Esophagus squamous epithelium (tissue), 5 donors: ENCODE measurements at places on chromosomes 6 and 20.

GRCh38 chr6:8175046-8175777 lies 72.9 kb upstream of the EEF1E1 start:
- DNase-seq = no peak

DNA sequence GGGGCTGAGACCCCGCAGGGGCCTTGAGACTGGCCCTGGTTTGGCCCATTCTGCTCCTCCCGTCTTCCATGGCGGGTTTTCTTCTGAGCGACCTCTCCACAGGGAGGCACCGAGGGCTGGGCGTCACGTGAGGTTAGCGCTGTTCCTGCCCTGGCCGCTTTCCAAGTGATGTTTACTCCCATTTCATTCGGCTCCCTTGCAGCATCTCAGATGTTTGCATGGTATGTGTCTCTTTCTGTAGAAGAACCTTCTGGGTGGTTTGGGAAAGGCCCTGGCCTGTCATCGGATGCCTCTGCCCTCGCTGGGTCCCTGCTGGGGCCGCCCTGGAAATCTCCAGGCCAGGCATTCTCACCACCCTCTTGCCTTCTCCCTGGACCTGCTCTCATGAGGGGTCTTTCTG lies 17.3 kb downstream of the RAMACL start:
- no peak for DNase-seq

DNA sequence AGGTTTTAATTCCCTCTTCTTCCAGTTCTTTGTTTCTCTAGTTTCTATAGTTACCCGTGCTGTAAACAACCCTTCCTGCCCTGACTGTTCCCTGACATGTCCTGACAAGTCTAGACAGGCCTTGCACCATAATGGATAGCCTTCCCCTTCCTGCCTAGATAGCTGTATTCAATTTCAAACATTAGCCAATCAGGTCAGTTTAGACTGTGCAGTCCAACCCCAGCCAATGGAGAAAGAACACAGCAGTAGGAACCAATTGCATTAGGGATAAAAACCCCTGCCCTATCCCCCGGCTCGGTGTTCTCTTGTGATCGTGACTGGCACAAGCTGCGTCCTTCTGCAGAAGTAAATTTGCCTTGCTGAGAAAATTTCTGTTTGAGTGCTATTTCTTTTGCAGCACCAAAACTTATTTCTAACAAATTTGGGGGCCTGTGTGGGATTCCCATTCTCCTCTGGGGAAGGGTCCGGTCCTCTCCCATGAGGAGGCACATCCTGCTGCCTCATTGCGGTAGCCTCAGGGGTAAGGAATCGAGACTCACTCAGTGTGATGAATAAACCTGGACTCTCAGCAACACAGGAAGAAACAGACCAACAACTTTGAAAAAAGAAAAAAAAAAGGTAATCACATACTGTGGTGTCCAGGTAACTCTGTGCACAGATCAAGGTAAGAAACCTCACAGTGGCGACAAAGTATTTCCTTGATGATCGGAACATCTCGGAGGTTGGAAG lies 248.7 kb upstream of the ECI2 start:
- no peak for DNase-seq

GRCh38 chr6:148855744-148856143 lies 108.9 kb downstream of the UST start:
- no peak for DNase-seq

GRCh38 chr6:30881392-30882203 lies 2.7 kb upstream of the DDR1 start:
- no peak for DNase-seq

GRCh38 chr20:40255365-40255764 lies 433.7 kb downstream of the MAFB start:
- no peak for DNase-seq

DNA sequence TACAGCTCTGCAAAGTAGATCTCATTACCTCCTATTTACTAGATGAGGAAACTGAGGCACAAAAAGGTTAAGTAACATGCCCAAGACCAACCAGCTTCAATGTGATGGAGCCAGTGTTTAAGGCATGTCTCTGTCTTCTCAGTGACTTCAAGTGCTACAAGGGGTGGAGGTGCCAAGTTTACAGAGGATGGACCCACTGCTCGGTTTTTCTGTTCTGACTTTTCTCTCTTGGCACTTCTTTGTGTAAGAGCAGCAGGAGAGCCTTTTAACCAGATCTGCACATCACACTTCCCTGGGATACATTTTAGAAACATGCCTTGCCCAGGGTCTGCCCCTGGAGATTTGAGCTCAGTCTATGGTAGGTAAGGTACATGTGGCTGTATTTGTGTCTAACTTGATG lies 9.8 kb downstream of the WRNIP1 start:
- DNase-seq = no peak

DNA sequence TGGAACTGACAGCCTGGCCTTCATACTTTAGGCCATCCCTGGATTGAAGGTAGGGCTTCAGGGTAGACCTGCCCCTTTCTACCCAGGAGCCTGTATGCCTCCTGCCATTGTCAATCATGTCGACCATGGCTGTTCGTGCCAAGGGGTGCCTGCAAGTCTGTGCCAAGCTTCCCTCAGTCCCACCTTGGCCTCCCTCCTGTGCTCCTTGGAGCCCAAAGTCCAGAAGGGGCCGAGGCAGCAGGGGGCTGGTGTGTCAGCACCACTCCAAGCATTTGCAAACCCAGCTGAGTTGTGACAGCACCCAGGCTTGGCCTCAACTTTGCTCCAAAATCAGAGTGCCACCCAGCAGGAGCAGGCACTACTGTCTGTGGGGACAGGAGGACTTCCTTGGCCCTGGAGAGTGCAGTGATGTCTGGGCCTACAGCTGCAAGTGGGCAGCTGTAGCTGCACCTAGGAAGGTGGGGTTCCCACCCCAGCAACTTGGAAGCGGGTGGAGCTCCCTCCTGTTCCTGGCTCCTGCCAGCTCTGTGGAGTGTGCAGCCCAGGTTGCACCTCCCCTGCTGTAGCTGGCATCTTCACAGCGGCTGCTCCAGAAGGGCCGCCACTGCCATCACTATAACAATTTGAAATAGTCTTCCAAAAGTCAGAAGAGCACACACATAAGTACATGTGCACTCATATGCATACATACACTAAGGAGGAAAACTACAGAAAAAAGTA lies 1719.3 kb downstream of the HACE1 start:
- no peak for DNase-seq

- DNase-seq = no peak
Measured at GRCh38 chr20:34240693-34241615, at the start of gene ASIP. ASIP (plus strand) TSS chr20:34241423; CDS start chr20:34260375, 18,952 bp downstream.

GRCh38 chr6:168196881-168197635 lies 118.0 kb upstream of the FRMD1 start:
- DNase-seq = no peak

DNA sequence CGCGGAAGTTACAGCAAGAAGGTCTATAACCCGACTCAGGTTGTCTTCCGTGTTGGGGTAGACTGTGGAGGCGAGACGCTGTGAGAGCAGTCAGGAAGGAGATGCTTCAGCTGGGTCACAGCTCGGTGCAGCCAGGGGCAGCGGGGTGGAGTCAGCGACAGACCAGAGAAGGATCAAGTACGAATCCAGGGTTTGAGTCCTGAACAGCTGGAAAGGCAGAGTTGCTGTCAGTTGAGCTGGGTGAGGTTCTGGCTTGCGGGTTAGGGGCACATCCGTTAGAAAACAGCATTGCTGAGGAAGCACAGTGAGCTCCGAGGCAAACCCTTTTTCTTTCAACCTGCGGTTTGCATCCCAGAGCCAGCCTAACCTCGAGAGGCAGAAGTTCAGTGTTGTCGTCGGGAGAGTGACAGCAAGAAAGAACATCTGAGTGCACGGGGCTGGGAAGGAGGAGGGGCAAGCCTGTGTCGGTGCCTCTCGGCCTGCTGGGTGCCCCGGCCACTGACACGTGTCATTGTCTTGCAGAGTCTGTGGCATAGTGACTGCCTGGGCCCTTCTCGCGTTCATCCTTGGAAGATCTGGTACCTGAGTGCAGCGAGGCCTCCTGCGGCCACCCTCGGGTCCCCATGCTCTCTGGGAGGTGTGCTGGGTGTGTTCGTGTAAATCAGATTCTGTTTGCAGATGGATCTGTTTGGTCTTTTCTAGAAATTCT lies 20.0 kb downstream of the PNLDC1 start:
- DNase-seq = no peak

GRCh38 chr6:3281631-3282475 lies 23.1 kb downstream of the PSMG4 start:
- DNase-seq = no peak

DNA sequence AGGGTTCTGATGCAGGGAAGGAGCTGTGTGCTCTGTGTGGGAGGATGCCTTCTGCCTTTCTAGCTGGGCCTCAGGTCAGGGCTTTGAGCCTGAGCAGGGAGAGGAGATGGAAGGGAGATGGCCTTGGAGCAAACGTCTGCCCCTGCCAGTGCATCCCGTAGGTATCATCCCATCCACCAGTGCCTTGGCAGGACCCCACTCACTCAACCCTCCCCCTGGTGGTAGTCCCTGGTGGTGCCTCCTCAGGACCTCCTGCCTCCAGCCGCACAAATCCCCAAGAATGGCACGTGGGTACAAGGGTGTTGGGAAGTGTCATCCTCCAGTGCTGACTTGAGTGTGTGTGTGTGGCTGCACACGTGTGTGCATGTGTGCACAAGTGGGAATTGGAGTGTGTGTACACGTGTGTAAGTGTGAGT lies 23.1 kb upstream of the MICB start:
- no peak for DNase-seq

DNA sequence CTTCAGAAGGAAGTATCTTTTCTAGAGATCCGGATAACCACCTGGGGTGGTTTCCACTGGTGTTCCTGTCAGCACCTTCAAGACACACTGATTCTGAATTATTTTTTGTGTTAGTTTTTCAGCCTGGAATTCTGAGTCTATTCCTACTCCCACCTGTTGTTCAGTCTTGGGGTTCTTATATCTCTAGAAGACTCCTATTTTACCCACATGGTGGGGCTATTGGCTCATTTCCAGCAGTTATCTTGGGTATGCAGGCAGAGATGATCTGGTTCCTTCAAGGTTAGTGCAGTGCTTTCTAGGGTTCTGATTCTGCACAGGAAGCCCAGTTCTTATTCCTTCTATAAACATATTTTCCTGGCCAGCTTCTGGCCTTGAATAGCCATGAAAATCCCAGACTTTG lies 175.6 kb upstream of the PDE7B start:
- DNase-seq = no peak

GRCh38 chr6:50240986-50241385 lies 191.3 kb upstream of the DEFB112 start:
- no peak for DNase-seq

DNA sequence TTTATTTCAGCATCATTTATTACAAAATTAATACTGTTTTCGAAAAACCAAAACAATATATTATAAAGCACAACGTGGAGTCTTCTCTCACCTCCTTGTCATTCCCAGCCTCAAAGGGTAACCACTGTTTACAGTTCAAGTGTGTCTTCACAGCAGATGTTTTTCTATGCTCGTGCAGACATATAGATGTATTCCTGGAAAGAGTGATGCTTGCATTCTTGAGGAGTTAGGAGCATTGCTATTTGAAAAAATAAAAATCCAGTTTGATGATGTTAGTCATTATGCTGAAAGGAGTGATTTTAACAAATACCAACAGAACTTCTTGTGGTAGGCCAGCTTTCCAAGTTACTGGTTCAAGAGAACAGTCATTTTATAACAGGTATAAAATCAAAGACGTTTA lies 234.9 kb downstream of the BCKDHB start:
- no peak for DNase-seq

GRCh38 chr20:38880952-38881735 lies 45.1 kb upstream of the FAM83D start:
- DNase-seq = no peak

GRCh38 chr6:152380993-152381898 lies 255.9 kb downstream of the SYNE1 start:
- DNase-seq = no peak

DNA sequence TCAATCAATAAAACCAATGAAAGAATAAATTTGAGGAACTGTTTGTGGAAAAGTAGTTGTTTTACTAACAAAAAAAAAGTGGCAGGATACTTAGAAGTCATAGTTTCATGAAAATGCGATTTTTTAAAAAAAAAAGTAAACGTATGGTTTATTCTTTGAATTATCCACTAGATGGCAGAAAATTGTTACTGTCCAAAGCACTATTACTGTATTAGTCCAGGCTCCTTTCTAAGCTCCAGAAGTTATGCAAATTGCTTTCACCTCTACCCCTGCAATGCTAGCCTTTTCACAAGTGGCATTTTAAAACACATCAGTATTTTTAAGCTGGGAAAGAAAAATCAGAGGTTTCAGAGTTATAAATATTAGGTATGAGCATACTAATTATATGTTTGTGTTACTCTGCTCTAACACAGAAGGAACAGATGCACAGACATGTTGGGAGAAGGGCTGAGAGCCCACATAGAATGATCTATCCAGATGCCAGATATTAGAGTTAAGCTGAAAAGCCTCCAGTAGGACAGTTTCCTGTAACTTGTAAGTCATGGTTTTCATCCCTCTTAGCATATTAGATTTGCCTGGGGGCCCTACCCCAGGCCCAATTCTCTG lies 63.9 kb downstream of the FHL5 start:
- no peak for DNase-seq

DNA sequence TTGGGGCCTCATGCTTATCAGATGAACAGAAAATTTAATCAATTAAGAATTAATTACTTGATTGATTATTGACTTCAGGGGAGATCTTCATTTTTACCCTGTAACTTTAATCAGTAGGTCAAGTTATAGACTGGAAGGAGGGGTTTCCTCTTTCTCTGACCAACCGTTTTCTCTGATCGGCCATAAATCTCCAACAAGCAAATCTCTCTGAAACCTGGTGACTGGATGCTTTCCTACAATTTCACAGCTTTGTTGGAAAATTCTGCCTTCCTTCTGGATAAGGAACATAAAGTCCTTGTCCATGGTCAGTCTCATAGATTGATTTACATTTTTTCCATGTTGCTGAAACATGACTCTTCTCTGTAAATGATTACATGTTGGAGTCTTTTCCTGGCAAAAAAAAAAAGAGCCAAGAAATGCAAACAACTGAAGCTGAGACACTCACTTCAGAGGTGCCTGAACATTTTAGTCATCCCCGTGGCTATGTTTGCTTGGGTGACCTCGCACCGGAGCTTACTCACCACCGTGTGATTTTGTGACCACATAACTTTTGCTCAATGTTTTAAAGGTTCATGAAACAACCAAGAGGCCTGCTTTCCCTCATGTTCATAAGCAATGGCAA lies 31.0 kb downstream of the IRF4 start:
- no peak for DNase-seq
